Activated naive CD8-positive, alpha-beta T cell treated with anti-CD3 and anti-CD28 coated beads, Interleukin-2, amount 10 ng/mL, durations not matched to agents 7 days and 5 days (primary cell): ENCODE measurements at places on chromosomes 11 and 22. TPM values are rescaled to one million over a fixed set of nuclear protein-coding genes. Genes with fewer than 3 reads are reported as not detected.

GRCh38 chr11:119789766-119790407 lies 60.9 kb upstream of the NECTIN1 start:
- DNase-seq = no peak

- DNase-seq = no peak
These were observed 59.9 kb downstream of the MPPED1 start for GRCh38 chr22:43471606-43472135.

GRCh38 chr11:124716591-124716990 lies 23.2 kb upstream of the NRGN start:
- no peak for DNase-seq

RTN4RL2 gene
- 1.6 TPM for total RNA-seq

UPB1 gene
- total RNA-seq = 0.34 TPM

NRGN gene
- total RNA-seq = 4.0 TPM
